ENCODE measurements at places on chromosomes 6 and 20.

DNA sequence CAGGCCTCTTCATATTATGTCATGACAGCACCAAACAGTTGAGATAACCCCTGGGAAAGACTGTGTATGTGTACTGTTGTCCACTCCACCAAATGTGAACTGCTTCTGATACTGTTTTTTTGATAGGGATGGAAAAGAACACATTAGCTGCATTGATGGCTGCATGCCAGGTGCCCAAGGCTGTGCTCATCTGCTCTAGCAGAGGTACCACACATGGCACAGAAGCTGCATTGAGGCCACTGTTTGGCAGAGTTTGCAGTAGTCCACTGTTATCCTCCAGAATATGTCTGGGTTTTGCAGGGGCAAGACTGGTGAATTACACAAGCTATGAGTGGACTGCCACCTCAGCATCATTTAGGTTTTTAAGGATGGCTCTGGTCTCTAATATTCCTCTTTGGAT, 28.2 kb upstream of the ELMO2 start:
- no peak for DNase-seq

GRCh38 chr6:107154801-107155160, 39.5 kb upstream of the BEND3 start:
- DNase-seq = no peak

DNA sequence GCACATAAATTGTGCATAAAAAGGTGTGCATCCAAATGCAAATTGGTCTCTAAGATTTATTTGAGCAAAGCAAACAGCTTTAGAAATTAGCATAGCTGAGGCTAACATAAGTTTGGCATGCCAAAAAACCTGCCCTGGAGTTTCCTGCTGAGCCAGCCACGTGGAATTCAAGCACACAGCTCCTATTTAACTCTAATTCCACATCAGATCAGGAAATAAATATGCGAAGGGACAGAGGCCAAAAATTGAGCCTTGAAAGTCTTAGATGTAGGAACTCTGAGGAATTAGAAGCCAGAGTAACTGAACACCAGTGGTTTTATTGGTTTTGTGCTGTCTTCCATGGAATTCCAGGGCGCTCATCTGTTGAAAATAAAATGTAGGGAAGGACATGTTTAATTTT, 19.6 kb downstream of the SOBP start:
- no peak for DNase-seq

- DNase-seq = no peak
Measured at GRCh38 chr6:110653381-110653780, 161.9 kb downstream of the CDK19 start.

DNA sequence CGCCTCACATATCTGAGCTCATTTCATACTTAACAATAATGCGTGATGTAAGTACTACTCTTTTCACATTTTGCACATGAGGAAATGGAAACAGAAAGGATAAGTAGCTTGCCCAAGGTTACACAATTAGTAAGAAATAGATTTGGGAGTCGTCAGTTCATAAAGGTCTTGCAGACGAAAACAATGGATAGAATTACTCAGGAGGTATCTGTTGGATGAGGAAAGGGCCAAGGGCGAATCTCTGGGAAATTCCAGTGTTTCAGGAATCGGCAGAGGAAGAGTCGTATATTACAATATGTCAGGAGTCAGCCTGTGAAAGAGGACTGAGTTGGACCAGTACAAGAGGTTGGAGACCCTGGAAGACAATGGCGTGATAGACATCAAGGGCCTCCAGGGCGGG, 12.8 kb upstream of the EDN1 start:
- DNase-seq = no peak

GRCh38 chr20:6680441-6680840, 87.0 kb upstream of the BMP2 start:
- DNase-seq = no peak

- DNase-seq = no peak
Measured at GRCh38 chr6:20266851-20267608, 54.8 kb upstream of the MBOAT1 start.

- DNase-seq = no peak
Measured at GRCh38 chr6:42042108-42042507, 8.2 kb upstream of the TAF8 start.

- no peak for DNase-seq
Measured at GRCh38 chr20:48416002-48416401, 411.8 kb downstream of the PREX1 start.

DNA sequence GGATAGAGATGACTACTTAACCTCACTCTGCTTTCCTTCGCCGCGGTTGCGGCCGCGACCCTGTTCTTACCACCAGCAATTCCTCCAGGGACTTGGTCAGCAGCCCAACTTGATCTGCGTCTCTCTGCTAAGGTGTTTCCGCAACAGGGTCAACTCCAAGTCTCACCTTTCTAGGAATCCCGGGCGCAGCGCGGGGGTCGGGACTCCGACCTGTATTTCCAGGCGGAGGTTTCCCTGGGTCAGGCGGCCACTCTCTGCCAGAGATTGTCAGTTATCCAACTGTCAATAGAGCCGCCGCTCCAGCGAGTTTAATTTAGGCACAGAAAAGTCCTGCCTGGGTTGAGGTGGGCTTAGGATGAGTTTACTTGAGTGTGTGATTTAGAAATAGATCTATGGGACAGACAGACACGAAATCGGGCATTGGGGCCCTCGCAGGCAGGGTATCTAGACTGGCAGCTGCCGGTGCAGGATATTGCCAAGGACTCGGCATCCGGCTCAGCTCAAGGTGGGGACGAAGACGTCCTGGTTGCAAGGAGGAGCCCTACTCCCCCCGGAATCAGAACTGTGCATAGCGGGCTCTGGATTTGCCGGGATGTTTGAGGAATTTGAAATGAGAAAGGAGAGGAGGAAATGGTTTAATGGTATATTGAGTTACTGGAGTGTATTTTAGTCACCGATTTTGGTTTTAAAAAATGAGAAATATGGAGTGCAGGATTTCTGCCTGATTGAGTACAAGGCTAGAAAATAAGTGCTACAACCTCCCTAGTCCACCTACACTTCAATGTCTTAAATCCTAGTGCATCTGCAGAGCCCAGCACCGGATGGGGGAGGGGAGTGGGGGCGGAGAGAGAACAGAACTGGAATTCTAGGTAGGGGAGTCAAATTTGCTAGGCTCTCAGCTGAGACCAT, 23.7 kb downstream of the POM121L2 start:
- no peak for DNase-seq

GRCh38 chr6:78883651-78884050, 16.3 kb downstream of the IRAK1BP1 start:
- DNase-seq = no peak

DNA sequence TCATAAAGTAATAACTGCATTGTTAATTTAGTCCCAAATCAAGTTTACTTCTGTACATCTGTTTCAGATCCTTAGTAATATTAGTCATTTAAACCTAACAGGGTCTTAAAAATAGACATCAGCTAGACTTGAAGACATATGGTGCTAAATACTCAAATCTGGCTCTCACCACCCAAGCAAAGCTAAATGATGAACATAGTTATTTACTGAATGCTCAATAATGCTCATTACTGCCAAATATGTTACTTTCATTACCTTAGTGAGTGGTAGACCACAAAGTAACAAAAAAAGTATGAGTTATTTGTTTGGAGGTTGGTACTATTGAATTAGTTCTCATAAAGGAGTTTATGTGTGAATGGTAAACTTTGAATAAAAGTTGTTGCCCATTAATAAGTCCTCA, 502.1 kb downstream of the PKHD1 start:
- DNase-seq = no peak

All from SIG-M5 (cell line).